Cerebellar cortex (tissue), 1 donor: ENCODE measurements at places on chromosomes 1 and 21.

DNA sequence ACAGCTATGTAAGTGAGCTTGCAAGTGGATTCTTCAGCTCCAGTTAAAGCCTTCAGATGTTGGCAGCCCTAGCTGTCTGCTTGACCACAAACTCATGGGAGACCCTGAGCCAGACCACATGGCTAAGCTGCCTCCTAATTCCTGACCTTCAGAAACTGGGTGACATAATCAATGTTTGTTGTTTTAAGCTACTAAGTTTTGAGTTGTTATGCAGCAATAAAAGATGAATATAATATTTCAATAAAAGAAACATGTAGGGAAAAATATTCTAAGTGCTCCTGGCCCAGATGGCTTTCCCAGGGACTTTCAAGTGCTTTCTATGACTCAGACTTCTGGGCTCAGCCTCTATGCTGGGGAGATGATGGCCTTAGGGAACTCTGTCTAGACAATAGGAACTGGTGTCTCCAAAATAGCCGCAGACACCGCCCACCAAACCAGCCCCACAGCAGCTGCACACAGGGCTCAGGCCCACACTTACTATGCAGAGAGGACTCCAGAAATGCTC lies 20.3 kb upstream of the AZIN2 start:
- DNase-seq: no peak

DNA sequence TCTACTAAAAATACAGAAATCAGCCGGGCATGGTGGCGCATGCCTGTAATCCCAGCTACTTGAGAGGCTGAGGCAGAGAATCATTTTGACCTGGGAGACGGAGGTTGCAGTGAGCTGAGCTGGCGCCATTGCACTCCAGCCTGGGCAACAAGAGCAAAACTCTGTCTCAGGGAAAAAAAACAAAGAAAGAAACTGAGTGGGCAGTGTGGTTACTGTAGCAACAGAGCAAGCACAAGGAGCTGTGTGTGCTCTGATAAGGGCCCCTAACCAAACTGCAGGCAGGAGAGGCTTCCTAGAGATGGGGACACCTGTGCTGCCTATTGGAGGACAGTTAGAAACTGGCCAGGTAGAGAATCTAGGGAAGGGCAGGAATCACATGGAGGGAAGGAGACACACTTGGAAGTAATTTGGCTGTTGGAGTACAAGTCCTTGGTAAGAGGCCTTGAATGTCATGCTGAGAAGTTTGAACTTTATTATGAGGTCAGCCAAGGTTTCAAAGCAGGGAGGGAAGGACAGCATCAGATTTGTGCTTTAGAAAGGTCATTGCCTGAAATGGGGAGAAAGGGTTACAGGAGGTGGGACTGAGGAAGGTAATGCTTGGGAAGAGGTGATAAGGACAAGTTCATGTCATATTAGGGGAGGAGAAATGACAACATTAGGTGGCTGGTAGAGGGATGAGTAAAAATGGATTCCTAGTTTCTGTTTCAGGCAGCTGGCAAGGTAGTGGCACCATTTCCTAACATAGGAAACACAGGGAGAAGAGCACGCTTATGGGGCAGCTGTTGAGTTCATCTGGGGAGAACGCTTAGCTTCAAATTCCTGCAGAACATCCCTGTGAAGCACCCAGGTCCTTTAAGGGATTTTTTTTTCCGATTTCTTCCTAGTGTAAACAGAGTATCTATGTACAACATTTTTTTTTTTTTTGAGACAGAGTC lies 69.2 kb upstream of the ARTN start:
- DNase-seq: no peak

DNA sequence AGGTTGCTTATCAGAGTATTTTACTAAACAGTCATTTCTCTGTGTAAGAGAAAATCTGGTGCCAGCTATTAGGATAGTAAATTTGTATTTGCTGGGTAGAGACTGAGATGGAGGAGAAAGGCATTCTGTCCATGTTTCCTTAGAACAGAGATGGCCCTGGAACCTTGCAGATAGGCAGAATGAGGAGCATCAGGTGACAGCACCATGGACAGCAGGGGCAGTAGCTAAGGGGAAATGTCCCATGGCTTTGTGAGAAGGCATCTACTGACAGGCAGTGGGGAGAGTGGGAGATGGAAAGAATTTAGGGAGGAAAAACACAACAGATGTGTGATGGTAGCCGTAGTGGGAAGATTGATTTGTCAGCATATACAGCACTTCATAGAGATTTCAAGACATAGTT lies 105.0 kb downstream of the PRRX1 start:
- DNase-seq: no peak

DNA sequence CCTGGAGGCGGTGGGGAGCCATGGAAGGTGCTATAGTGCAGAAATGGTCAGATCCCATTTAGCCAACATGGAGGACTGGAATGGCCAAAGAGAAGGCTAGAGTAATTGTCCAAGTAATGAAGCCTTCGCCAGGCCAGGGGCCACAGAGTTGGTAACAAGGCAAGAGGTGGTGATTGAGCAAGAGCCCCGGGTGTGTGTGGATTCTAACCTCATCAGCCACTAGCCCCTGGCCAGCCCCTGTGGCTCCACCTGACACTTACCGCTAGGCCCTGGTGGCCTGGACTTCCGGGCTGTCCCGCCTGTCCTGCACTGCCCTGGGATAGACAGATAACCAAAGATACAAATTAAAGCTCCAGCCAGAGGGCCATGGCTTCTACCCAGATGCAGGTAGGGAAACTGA lies 9.9 kb downstream of the COL9A2 start:
- no peak for DNase-seq

DNA sequence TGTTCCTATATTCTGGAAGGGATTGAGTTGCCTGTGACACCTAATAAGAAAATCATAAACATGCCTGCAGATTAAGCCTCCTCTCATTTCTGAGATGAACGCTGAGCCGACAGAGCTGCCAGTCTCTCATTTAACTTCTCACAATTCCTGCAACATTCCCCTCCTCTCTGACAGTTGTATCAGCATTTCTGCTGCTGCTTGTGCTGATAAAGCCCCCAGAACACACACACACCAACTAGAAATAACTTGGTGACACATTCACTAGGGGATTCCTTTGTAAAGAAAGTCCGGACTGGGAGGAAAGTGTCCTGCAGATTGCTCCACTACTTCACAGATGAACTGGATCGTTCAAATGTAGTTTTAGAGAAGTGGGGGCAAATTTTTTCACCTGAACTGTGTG lies 437.3 kb downstream of the PLA2G4A start:
- DNase-seq: no peak

GRCh38 chr1:35079003-35079930 lies at the start of gene ZMYM1:
Gene ZMYM1 (plus strand): TSS chr1:35079385. CDS start chr1:35093988, 14,603 bp downstream.
- DNase-seq: peak; percentile 84

- DNase-seq: peak; percentile 10
These were observed 140.2 kb upstream of the FGGY start for GRCh38 chr1:59156526-59157199.

DNA sequence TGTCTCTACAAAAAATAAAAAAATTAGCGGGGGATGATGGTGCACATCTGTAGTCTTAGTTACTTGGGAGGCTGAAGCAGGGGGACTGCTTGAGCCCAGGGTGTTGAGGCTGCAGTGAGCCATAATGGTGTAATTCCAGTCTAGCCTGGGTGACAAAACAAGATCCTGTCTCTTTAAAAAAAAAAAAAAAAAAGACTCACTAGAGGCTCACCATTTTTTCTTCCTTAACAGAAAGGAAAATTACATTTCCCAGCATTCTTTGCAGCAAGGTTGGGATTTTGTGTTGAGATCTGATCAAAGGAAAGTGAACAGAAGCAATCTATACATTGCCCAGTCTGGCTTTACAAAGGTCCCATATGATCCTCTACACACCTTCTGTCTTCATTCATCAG lies 21.5 kb downstream of the GFI1 start:
- DNase-seq: no peak
